Hematopoietic multipotent progenitor cell treated with erythropoietin and hydrocortisone succinate and interleukin-3 and kit ligand, for 8 days (in vitro differentiated cells): ENCODE measurements at places on chromosomes 16 and 17.

DNA sequence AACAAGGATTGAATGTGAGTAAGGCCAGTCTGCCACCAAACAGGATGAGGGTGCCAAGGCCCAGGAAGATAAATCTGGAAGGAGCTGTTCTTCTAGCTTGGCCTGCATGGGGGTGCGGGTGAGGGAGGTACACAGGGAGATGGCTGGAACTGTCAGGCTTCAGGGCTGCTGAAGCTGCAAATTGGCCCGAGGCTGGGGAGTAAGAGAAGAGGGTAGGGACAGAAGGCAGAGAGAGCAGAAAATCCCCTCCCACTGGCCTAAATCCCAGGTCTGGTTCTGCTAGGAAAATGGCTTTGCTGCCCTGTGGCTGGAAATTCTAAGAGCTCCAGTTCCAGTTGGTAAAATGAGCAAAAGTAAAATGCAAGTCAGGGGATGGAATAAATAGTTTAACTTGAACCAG lies 87.9 kb downstream of the CCDC182 start:
- no peak for DNase-seq

GRCh38 chr17:35227546-35227945 lies 15.3 kb upstream of the SLFN5 start:
- no peak for DNase-seq

DNA sequence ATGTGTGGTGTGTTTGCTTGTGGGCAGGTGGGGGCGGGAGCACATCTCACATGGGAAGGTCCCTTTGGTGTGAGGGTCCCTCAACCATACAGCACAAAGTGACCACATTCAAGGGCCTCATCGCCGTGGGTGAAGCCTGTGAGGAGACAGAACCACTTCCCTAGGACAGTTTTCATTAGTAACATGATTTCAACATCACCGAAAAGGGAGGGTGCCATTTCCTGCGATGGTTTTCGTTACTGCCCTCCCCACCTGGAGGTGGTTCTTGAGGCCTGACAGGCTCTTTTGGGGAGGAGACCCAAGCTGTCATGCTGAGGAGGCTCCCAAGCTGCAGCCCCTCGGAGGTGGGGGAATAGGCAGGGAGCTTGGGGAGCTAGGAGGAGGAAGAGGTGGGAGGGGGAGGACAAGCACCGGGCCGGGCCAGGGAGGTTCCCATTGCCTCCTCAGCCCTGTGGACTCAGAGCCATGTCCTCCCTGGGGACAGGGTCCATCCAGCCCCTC lies 9.5 kb downstream of the CD300LB start:
- no peak for DNase-seq

- DNase-seq = no peak
Observed at GRCh38 chr17:4604111-4604644, 19.8 kb downstream of the SMTNL2 start.

GRCh38 chr16:3058139-3059030 lies 7.1 kb upstream of the IL32 start:
- DNase-seq = peak; percentile 55
